Small intestine (tissue), 16 donors: ENCODE measurements at places on chromosomes 6 and 20. TPM values are rescaled to one million over a fixed set of nuclear protein-coding genes. Genes with fewer than 3 reads are reported as not detected.
A peak's percentile ranks its signal among the peaks of the same experiment; 100 is the strongest.

GRCh38 chr6:88890860-88891845 is 72.3 kb downstream of the RNGTT start:
- H3K27ac ChIP-seq, result no peak overlapping the region
- no peaks in the 10 kb centered on the region for H3K4me1 ChIP-seq
- H3K27me3 ChIP-seq, result no peaks in the 10 kb centered on the region
- no peaks in the 10 kb centered on the region for H3K36me3 ChIP-seq

DNA sequence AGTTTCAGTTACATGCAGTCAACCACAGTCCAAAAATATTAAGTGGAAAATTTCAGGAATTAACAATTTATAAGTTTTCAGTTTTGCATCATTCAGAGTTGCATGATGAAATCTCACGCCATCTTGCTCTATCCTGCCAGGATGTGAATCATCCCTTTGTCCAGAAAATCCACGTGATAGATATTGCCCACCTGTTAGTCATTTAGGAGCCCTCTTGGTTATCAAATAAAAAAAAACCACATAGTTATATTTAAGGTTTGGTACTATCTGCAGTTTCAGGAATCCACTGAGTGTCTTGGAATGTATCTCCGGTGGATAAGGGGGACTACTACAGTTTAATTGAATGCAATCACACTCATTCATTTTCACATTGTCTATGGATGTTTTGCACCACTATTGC is 1249.0 kb upstream of the CITED2 start:
- no peak overlapping the region for H3K27ac ChIP-seq
- no peak overlapping the region for H3K4me3 ChIP-seq
- H3K36me3 ChIP-seq, result no peaks in the 10 kb centered on the region
- no peaks in the 10 kb centered on the region for H3K27me3 ChIP-seq

Gene KCNK16
- not detected for polyA plus RNA-seq

DNA sequence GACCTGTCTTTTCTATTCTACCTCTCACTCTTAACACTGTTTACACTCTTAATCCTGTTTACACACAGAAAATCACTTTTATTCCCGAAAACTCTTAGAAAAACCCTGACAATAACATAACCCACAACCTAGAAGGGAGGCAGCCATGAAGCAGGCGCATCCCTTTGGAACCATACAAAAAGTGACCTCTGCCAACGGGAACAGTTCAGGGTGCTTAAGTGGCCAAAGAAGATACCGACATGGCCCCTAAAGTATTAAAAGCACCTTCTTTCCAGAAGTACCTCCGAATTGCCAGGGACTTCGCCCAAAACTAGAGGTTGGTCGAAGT is 490 bp downstream of the MMUT start:
- DNase-seq, result no peak
- H3K27me3 ChIP-seq, result no peaks in the 10 kb centered on the region
- peaks cover 3% of the 10 kb centered on the region for H3K36me3 ChIP-seq
- H3K4me1 ChIP-seq, result peaks cover 5% of the 10 kb centered on the region
- H3K4me3 ChIP-seq, result peak overlapping the region; percentile 89

GRCh38 chr6:131210469-131210868 is 75.2 kb downstream of the AKAP7 start:
- no peaks in the 10 kb centered on the region for H3K27me3 ChIP-seq
- H3K4me3 ChIP-seq, result no peak overlapping the region
- H3K27ac ChIP-seq, result no peak overlapping the region
- peaks cover 2% of the 10 kb centered on the region for H3K36me3 ChIP-seq
- no peak for DNase-seq

- peak overlapping the region; percentile 81 for H3K27ac ChIP-seq
- no peak overlapping the region for H3K4me3 ChIP-seq
- H3K4me1 ChIP-seq, result peaks cover 7% of the 10 kb centered on the region
- no peaks in the 10 kb centered on the region for H3K27me3 ChIP-seq
These were observed 4.0 kb downstream of the MANBAL start for GRCh38 chr20:37293301-37293943.

Gene KPNA5
- 1.6 TPM for polyA plus RNA-seq

GRCh38 chr20:50528804-50529351 is 18.7 kb downstream of the PTPN1 start:
- H3K4me3 ChIP-seq, result no peak overlapping the region
- H3K27me3 ChIP-seq, result no peaks in the 10 kb centered on the region
